ENCODE measurements at places on chromosomes 6 and 20.

DNA sequence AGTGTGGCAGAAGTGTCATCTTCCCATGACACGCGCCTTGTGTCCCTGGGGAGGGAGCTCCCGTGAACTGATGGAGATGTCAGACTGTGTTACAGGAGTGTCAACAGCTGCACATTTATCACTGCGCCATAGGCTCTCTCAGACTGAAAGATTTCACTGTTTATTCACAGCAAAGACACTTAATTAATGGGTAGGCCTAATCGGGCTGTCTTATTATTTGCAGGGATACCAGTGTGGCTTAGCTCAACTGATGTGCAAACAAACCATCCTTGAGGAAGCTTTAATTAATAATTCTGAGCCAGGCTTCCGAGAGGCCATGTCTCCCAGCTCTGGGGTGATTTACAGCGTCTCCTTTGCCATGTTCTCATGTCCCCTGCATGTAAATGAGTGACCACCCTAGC, 771.0 kb downstream of the QKI start:
- DNase-seq: no peak

GRCh38 chr6:168050881-168051586, 28.0 kb downstream of the FRMD1 start:
- DNase-seq: no peak

DNA sequence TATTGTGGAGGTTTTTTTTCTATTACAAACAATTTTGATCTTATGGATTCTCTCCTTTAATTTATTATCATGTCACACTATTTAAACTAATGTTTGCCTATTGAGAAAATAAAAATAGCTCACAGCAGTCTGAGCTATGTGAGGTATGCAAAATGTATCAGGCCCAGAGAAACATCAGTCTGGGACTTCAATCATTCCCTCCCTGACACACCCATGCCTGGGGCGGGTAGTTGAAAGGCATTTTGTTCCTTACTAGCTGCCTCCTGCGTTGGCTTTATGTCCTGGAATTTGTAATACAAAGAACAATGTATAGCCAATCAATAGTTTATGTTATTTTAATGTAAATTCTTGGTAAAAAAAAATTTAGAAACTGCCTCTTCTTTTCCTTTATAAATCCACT, 403.3 kb downstream of the EPM2A start:
- no peak for DNase-seq

- DNase-seq: peak; percentile 45
Observed at GRCh38 chr20:19758133-19758500, at the start of gene RIN2. Gene RIN2, plus strand, starts transcription at chr20:19758258. Its CDS starts 131,344 bp downstream, at chr20:19889602.

DNA sequence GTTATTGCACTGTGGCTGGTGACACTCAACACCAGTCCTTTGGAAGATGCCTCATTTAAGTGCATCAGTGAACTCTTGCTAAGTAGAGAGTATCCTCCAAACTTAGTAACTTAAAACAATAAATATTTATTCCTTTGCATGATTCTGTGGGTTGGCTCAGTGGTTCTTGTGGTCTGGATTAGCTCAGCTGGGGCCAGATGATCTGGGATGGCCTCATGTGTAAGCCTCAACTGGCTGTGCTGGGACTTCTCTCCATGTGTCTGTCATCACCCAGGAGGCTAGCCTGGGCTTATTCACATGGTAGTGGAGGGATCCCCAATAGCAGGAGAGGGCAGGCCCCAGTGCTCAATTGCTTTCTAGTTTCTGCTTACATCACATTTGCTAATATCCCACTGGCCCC, 8.3 kb downstream of the LRRN4 start:
- no peak for DNase-seq

DNA sequence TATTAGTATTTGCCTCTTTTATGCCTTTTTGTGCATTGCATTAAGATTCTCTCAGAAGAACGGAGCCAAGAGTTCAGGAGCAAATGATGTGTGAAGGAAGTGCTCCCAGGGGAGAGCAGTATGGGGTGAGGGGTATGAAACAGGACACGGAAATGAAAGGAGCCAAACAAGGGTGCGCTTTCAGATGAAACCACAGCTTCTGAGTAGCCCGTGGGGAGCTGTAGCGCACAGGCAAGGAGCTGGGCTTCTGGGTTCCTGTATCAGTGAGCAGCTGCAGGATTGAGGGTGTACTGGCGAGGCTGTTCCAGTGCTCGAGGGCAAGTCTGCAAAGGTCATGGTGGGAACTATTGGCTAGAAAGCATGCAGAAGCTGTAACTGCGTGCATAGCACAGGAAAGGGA, 25.4 kb downstream of the ANKEF1 start:
- DNase-seq: no peak

DNA sequence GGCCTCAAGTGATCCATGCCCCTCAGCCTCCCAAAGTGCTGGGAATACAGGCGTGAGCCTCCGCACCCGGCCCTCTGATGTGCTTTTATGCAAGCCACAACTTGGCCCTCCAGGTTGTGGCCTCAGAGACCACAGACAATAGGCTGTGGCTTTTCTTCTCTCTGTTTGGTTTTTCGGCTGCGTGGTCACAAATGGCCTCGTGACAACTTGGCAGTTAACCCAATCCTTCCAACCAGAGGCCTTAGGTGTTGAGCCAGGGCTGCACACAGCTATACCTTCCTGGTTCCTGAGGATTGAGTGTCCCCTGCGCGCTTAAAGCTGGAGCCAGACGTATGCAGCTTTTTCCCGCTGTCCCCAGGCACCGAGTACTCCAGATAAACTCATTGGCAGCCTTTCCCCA, 6.3 kb upstream of the TGM3 start:
- no peak for DNase-seq

GRCh38 chr6:163354761-163355425, 59.6 kb upstream of the QKI start:
- peak; percentile 79 for DNase-seq

DNA sequence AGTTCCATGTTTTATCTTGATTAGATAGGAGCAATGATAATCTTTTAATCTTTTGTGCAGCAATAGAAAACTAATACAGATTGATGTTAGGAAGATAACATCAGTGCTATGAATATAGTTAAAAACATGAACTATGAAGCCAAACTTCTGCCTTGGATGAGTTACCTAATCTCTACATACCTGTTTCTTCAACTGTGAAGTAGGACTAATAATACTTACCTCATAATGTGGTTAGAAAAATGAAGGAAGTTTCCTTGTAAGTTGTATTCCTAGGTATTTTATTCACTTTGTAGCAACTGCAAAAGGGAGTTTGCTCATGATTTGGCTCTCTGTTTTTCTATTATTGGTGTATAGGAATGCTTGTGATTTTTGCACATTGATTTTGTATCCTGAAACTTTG, 111.9 kb downstream of the FRK start:
- DNase-seq: no peak

DNA sequence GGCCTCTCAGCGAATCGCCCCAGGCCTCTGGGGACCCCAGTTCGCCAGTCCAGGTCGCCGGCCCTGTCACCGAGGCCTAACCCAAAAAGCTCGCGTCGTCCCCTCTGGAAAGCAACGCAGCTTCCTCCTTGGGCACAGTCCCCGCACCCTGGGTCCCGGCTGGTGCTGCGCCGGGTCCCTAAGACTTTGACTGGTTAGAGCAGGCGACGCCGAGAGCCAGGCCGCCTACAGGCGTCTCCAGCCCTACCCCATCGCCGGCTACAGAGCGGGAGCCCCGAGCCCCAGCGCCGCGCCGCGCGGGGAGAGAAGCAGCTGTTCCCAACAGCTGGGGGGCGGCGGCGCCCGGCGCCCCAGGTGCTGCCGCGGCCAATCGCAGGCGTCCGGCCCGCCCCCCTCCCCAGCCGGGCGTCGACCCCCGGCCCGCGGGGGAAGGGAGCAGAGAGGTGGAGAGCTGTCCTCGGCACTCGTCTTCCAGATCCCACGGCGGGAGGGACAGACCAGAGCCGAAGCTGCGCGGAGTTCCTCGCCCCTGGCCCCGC, 540 bp upstream of the RBM24 start:
- DNase-seq: peak; percentile 29
